Neural crest cell (in vitro differentiated cells): ENCODE measurements at places on chromosomes 1 and 21. TPM values are rescaled to one million over a fixed set of nuclear protein-coding genes. Genes with fewer than 3 reads are reported as not detected.

- H3K36me3 ChIP-seq = peaks cover 20% of the 10 kb centered on the region
- H3K27ac ChIP-seq = no peak overlapping the region
- no peaks in the 10 kb centered on the region for H3K27me3 ChIP-seq
- no peak overlapping the region for H3K4me3 ChIP-seq
- no peaks in the 10 kb centered on the region for H3K4me1 ChIP-seq
Measured at GRCh38 chr1:149963358-149963757, 26.7 kb upstream of the MTMR11 start.

DNA sequence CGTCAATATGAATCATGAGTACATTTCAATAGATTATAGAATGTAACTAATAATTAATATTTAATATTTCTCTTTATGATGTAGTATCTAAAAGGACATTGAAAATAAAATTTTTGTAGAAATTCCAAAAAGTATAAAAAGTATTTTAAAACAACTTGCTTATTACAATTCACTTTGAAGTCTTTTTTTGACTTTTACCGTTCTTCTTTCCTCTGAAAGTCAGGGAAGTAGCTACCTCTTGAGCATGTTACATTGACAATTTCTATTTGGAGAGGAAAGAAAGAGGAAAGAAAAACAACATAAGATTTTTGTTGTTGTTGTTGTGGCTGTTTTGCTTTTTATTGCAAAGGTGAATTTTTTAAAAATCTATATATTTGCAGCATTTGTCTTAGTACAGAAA is 1.3 kb downstream of the PTPRC start:
- no peak overlapping the region for H3K4me3 ChIP-seq
- DNase-seq = no peak

DNA sequence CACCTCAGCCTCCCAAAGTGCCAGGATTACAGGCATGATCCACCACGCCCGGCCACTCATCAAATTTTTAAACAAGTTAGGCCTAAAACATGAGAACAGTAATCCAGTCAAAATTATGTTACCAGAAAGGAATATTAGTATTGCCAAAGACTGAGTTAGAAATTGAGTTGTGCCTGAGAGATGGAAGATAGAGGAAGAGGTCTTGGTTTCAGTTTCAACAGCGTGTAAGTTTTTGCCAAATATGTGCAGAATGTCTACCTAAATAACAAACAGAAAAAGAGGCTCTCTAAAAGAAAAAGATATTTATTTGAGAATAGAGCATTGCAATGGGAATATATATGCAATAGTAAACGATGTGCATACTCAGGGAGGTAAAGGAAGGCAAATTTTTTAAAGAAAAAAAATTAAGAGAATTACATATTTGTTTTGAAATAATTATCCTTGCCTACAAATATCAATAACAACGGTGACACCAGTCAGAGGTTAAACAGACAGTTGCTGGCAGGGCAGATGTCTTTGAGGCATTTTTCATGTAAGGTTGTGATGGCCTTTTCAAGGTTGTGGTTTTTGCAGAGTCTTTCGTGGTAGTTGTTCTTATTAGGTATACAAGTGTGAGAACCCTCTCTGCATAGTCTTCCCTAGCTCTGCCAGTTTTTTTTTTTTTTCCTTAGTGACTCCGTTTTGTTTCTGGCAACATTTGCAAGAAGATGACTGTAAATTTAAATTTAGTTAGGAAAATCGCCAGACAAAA is 2.2 kb upstream of the CD1B start:
- H3K27ac ChIP-seq = no peak overlapping the region
- H3K4me1 ChIP-seq = no peaks in the 10 kb centered on the region
- peaks cover 6% of the 10 kb centered on the region for H3K27me3 ChIP-seq
- no peak overlapping the region for H3K4me3 ChIP-seq
- H3K36me3 ChIP-seq = no peaks in the 10 kb centered on the region

DNA sequence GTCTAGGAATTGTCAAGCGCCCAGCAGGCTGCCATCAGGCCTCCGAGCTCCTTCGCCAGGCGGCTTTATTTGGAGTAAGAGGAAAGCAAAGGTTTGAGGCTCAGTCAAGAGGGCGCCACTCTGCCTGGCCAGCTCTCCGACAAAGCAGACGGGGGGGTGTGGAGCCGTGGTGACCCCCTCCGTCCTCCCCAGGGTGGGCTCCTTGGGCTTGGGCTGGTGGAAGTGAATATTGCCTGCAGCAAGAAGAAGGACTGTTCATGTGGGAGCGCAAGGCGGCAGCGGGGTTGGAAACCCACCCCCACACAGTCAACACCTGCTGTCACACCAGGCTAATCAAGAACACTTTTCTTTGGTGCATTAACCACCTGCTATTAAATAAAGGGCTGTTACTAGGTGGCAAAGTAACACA is 14.6 kb downstream of the EPHX1 start:
- no peak overlapping the region for H3K4me3 ChIP-seq
- DNase-seq = no peak
- no peaks in the 10 kb centered on the region for H3K36me3 ChIP-seq
- H3K4me1 ChIP-seq = peaks cover 10% of the 10 kb centered on the region
- H3K27me3 ChIP-seq = no peaks in the 10 kb centered on the region
- no peak overlapping the region for H3K27ac ChIP-seq

- H3K36me3 ChIP-seq = no peaks in the 10 kb centered on the region
- no peak overlapping the region for H3K27ac ChIP-seq
- H3K27me3 ChIP-seq = no peaks in the 10 kb centered on the region
Measured at GRCh38 chr1:7408771-7409150, 362.3 kb upstream of the VAMP3 start.

- H3K36me3 ChIP-seq = no peaks in the 10 kb centered on the region
- no peaks in the 10 kb centered on the region for H3K27me3 ChIP-seq
- no peak overlapping the region for H3K27ac ChIP-seq
- DNase-seq = no peak
- H3K4me1 ChIP-seq = no peaks in the 10 kb centered on the region
- no peak overlapping the region for H3K4me3 ChIP-seq
Measured at GRCh38 chr1:45477646-45478045, 13.3 kb downstream of the TESK2 start.

PLPP3 gene
- total RNA-seq = 21.2 and 24.7 TPM in 2 replicates

ERICH3 gene
- total RNA-seq = 0.32 TPM in 1 of 2 replicates, not detected in the other

OPRD1 gene
- 2.8 and 3.9 TPM in 2 replicates for total RNA-seq

- H3K27me3 ChIP-seq = peaks cover 2% of the 10 kb centered on the region
- DNase-seq = no peak
- H3K4me1 ChIP-seq = no peaks in the 10 kb centered on the region
Measured at GRCh38 chr1:119882132-119883049, 13.9 kb downstream of the ADAM30 start.

- H3K27ac ChIP-seq = no peak overlapping the region
- DNase-seq = no peak
- H3K27me3 ChIP-seq = no peaks in the 10 kb centered on the region
- peaks cover 2% of the 10 kb centered on the region for H3K36me3 ChIP-seq
Measured at GRCh38 chr1:232764458-232765251, 40.6 kb upstream of the MAP10 start.

GRCh38 chr1:145988773-145989172 is 7.6 kb downstream of the TXNIP start:
- peaks cover 34% of the 10 kb centered on the region for H3K4me1 ChIP-seq
- H3K36me3 ChIP-seq = peaks cover 13% of the 10 kb centered on the region
- no peaks in the 10 kb centered on the region for H3K27me3 ChIP-seq
- no peak for DNase-seq

DNA sequence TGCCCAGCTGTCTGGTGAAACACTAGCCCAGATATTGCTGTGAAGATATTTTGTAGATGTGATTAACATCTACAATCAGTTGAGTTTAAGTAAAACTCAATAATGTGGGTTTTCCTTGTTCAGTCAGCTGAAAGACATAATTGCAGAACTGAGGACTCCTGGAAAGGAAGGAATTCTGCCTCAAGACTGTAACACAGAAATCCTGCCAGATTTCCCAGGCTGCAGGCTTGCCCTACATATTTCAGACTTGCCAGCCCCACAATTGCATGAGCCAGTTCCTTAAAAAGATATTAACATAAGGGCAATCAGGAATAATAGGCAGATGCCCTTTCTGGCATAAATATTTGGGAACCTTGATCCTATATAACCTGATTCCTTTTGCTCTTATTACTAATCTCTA is 14.2 kb upstream of the NIBAN1 start:
- H3K4me3 ChIP-seq = no peak overlapping the region
- DNase-seq = no peak
- no peaks in the 10 kb centered on the region for H3K36me3 ChIP-seq
- H3K27ac ChIP-seq = no peak overlapping the region
